ENCODE measurements at places on chromosomes 4 and X.

DNA sequence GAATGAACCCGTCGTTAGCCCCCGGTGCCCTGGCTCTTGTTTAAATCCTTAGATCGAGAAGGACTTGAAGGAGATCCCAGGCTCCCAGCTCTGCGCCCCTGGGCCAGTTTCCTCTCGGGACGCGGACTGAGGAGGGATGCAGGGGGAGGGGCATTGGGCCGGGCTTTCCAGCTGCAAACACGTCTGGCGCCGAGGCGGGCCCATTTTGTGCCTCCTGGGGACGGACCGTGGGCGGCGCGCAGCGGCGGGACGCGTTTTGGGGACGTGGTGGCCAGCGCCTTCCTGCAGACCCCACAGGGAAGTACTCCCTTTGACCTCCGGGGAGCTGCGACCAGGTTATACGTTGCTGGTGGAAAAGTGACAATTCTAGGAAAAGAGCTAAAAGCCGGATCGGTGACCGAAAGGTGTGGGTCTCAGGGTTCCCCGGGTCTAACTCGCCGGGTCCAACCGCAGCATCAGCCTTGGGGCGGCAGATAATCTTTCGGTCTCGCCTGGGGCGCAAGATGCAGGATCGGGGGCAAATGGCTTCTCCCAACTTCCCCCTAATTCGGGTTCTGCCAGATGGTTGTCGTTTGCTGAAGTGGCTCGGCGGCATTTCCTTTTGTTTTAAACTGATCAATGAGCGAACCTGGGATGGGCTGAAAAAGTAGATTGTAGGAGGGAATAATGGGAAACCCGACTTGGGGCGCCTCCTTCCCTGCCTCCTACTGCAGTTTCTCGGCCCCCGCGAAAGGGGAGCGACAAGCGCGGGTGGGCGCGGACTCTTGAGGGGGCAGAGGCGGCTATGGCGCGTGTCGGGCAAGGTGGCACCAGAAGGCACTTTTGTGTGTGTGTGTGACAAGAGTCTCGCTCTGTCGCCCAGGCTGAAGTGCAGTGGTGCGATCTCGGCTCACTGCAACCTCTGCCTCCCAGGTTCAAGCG, 2.9 kb downstream of the PDGFRA start:
- DNase-seq = no peak

DNA sequence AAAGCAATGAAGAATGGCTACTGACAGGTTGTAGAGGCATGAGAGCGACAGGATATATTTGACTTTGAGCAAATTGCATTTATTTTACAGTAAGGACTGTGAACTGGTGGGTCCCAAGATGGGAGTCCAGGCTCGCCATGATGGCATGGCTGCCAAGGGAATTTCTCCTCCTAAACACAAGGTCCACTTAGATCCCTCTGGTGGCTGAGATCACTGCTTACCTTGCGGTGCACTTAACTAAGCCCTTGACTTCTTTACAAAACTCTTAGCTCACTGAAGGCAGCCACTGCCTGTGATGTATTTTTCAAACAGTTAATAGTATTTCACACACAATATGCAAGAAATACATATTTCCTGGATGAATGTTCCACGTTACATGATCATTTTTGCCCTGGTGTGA, 50.3 kb upstream of the SORBS2 start:
- no peak for DNase-seq

DNA sequence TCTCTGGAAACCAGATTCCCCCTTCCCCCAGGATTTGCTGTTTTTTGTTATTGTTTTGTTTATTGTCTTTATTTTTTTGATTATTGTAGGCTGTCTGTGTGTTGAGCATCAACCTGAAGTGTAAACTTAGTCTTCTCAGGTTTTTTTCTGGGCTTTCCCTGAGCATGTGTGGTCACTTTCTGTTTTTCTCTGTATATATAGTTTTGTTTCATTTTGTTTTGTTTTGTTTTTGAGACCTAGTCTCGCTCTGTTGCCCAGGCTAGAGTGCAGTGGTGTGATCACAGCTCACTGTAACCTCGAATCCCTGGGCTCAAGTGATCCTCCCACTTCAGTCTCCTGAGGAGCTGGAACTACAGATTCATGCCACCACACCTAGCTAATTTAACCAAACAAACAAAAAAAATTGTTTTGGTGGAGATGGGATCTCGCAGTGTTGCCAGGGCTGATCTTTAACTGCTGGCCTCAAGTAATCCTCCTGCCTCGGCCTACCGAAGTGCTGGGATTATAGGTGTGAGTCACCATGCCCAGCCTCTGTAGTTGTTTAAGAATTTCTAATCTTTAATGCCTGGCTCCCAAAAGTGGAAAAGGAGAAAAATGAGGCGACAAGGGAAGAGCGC, 9.1 kb downstream of the IL13RA1 start:
- no peak for DNase-seq

DNA sequence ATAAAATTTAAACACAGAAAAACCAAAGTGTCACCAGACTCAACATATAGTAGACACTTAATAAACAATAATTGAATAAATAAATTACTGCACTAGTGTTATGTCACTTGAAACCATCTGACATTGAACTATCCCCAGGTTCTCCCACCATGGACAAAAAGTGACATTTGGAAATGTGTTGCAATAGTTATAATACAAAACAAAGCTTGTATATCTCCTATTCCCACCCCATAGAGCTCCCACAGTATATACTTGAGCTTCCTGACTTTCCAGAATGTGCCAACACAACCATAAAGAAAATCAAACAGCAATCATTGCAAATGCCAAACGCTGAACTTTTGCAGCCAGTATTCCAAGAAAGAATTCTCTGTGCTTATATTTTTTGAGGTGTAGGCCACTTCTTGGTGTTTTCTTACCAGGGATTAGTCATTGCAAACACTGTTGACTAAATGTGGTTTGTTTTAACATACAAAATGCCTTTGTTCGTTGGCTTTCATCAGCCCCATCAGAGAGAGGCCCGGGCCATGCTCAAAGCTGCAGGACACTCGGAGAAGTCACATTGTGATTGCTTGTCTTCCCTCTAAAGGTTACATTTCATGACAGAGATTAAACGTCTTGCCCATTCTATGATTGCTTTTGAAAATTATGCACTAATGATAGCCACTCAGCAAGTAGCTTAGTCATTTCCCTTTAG, 33.8 kb downstream of the PPARGC1A start:
- no peak for DNase-seq

DNA sequence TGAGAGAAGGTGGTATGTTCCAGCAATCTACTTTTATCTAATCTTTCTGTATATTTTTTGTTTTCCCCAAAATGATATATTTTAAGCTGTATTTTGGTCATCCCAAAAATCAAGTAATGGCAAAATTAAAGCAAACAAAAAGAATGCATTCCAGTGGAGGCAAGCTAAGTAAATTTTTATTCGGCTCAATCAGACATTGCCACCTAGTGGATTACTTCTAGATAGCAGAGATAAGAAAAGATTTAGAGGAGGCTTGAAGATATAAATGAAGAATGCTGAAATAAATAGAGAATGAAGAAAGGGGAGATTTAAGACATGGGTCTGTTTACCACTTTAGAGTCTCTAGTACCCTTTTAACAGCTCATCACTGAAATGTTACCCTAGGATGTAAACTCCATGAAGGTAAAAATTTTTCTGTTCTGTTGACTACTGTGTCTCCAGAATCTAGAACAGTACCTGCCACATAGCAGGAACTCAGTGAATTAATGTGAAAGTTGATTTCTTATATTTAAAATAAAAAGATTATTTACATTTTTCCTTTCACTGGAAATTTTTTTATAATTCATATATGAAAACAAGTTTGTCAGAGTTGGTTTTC, 110.9 kb upstream of the ANK2 start:
- no peak for DNase-seq

DNA sequence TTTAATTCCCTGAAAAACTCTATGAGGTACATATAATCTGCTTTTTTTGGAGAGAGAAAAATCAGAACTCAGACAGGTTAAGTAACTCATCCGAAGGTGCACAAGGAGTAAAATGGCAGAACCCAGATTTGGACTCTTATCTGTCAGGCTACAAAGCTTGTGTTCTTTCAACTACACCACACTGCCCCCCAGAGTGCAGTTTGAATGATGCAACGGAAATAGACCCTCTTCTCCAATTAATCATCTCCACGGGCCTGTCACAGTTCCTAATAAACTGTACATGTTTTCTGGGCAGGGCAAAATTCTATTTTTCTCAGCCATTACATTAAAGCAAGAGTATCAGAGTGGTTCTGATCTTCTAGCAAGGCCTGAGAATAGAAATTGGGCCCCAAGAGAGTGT, 35.3 kb upstream of the DCX start:
- DNase-seq = no peak

- no peak for DNase-seq
Observed at GRCh38 chr4:73620115-73620792, at the start of gene RASSF6. Gene RASSF6 (minus strand): TSS chr4:73620436. CDS start chr4:73611795, 8,641 bp downstream.

- no peak for DNase-seq
Observed at GRCh38 chrX:47156611-47157520, 11.8 kb downstream of the RBM10 start.

GRCh38 chr4:57109411-57109846, 756 bp downstream of the IGFBP7 start:
- DNase-seq = no peak

DNA sequence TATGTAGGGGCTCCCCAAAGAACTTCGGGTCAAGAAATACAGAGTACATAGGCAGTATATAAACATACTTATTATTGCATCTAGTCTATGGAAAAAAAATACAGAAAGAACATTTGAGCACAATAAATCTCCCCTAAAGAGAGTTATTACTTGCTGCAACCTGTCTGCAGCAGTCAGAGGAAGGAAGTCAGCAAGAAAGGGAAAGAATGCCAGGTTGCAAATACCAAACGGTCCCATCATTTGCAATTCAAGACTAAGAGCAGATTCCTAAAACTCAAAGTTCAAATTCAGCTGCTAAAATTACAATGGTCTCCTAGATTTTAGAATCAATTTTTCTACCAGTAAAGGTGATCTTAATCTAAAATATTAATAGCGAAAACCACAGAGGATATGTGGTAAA, 236.2 kb upstream of the NUDT6 start:
- DNase-seq = no peak

DNA sequence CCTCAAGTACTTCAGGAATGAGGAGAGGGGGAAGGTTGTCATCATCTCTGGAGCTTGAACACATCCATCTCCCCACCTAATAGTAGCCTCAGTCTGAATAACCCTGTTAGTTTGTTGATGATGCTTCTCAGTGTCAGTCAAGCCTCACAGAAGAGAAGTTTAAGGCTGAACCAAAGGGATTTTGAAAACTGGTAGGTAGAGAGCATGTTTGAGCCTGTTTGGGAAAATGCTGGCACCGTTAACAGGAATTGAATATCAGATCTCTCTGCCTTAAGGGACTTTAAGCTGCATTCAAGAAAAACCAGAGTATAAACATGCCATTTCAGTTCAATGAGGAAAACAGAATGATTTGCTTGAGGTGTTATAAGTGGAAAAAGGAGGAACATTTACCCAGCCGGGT, 73.1 kb downstream of the MAPK10 start:
- DNase-seq = no peak

- no peak for DNase-seq
Observed at GRCh38 chr4:184274286-184274951, 56.7 kb upstream of the ENPP6 start.

GRCh38 chr4:87053176-87053658, 118.4 kb downstream of the AFF1 start:
- DNase-seq = no peak

GRCh38 chrX:130896802-130897501, 6.1 kb downstream of the ENOX2 start:
- no peak for DNase-seq

DNA sequence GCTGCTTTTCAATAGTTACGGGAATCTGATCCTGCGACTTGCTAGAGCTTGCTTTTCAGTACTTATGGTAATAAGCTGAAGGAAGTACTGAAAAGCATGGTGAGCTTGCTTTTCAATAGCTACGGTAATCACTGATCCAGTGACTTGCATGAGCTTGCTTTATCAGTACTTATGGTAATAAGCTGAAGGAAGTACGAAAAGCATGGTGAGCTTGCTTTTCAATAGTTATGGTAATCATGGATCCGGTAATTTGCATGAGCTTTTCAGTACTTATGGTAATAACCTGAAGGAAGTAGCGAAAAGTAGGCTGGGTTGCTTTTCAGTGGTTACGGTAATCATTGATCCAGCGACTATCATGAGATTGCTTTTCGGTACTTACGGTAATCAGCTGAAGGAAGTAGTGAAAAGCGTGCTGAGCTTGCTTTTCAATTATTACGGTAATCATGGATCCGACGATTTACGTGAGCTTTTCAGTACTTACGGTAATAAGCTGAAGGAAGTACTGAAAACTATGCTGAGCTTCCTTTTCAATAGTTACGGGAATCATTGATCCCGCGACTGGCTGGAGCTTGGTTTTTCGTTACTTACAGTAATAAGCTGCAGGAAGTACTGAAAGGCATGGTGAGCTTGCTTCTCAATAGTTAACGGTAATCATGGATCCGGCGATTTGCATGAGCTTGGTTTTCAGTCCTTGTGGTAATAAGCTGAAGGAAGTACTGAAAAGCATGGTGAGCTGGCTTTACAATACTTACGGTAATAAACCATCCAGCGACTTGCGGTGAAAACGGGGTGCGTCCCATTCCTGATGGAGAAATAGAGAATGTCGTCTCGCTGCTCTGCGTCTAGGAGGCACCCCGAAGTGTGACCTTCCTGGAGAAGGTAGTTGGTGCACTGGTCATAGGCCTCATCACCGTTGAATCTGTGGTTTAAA, 6.5 kb downstream of the CRLF2 start:
- DNase-seq = no peak

DNA sequence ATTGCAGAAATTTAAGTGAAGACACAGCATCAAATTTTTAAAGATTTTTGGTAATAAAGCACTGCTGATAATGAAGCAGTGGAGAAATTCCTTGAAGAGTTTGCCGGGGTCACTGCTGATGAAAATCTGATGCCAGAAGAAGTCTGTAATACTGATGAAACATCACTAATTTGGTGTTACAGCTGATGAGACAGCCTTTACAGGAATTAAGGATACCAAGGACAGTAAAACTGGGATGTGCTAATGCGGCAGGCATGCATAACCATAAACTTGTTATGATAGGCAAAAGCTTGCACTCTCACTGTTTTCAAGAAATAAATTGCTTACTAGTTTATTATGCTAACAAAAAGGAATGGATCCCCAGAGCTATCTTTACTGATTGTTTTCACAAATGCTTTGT, 52.9 kb upstream of the VEGFC start:
- DNase-seq = no peak

GRCh38 chrX:7266288-7266687, 118.3 kb upstream of the PUDP start:
- DNase-seq = no peak

GRCh38 chrX:47614618-47615017, 5.0 kb downstream of the SYN1 start:
- DNase-seq = no peak

All from stimulated activated CD8-positive, alpha-beta memory T cell treated with anti-CD3 and anti-CD28 coated beads, Interleukin-7, amount 100 ng/mL, for 1 hour (primary cell).